K562 (cell line): ENCODE measurements at places on chromosomes 7 and 10.
A peak's percentile ranks its signal among the peaks of the same experiment; 100 is the strongest.

- DNase-seq = no peak
These were observed 53.5 kb upstream of the ARHGAP21 start for GRCh38 chr10:24777196-24777595.

DNA sequence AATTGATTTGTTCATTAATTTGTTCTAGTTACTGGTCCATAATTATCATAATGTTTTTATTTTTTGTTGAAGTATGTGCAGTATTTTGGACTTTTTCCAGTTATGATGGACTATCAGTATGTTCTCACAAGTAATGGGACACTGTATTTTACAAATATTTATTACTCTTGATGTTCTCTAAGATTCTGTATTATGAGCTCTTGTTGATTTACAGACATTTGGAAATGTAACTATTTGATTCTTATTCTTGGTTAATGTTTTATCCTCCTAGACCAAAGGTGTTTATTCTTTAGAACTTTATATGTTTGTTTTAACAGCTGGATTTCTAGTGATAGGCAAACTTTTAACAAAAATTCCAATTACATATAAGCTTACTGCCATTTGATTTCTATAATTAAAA, 200.6 kb downstream of the SDK1 start:
- DNase-seq = no peak

DNA sequence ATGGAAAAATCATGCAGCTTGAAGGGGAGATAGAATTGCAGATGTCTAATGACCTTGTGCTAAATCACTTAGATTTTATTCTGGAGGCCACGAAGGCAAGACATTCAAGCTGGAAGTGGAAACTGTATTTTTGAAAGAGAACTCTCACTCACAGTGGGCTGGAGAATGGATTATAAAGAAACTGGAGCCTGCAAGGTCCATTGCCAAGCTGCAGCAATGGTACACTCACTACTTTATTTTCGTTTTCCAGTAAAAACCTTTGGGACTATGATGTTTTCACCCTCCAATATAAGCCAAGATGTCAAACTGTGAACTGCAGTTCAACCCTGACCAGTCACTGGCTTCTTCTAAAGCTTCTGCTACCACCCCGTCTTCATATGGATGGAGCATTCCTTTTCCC, 62.0 kb downstream of the SKIDA1 start:
- DNase-seq = no peak

DNA sequence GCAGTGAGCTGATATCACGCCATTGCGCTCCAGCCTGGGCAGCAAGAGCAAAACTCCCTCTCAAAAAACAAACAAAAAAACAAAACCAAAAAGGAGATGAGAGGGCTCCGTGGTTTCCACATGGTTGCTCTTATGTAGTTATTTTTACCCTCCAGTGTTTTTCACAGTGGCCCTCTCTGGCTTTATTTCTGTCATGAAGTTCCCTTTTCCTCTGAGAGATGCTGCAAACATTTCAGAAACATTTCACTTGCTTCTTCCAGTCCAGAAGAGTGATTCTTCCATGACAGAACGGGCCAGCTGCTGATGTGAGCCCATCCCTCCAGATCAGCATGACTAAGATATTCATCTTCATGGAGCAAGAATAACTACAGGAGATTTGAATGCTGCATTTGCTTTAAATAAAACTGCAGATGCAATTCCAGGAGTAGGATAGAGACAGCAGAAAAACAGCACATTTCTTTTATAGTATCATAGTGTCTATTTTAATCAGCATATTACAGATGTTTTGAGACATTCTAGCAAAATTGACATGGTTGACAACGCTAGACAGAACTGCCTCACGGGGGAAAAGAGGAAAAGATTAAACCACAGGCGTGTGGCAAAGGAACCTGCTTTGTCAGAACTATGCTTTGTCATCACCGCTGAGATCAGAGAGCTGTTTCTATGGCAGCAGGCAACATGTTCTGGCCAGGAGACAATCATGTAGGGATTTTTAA, 40.3 kb downstream of the NRCAM start:
- peak; percentile 36 for DNase-seq

DNA sequence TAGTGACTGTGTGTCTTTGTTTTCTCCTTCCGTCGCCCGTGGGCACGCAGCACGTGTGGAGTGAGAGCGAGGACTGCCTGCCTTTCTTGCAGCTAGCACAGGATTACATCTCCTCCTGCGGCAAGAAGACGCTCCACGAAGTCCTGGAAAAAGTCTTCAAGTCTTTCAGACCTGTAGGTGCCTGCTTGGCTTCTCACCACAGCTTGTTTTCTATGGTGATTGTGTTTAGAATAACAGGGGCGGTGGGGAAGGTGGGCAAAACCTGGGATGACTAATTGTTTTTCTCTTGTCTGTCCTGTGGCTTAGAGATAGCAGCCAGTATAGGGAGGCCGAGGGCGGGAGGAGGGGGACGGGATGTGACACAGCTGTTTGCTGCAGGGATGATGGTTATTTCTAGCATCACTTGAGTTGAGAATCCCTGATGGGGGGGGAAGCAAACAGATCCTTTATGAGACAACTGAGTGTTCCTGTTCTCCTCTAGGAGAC, 11.4 kb downstream of the MTURN start:
- DNase-seq = peak; percentile 84

- DNase-seq = peak; percentile 24
These were observed 19.2 kb downstream of the AKR1C8 start for GRCh38 chr10:5165738-5166137.
